ENCODE measurements at places on chromosomes 12 and 14. TPM values are rescaled to one million over a fixed set of nuclear protein-coding genes. Genes with fewer than 3 reads are reported as not detected.
A peak's percentile ranks its signal among the peaks of the same experiment; 100 is the strongest.

SRRM4 gene
- 0.04 TPM for total RNA-seq

SDSL gene
- total RNA-seq, result 7.6 TPM

AVPR1A gene
- not detected for total RNA-seq

SRGAP1 gene
- 2.1 TPM for total RNA-seq

ZDHHC22 gene
- not detected for total RNA-seq

FAM186B gene
- total RNA-seq, result 3.8 TPM

NOVA1 gene
- total RNA-seq, result 2.2 TPM

SYNE3 gene
- 1.4 TPM for total RNA-seq

KCNJ8 gene
- total RNA-seq, result 1.0 TPM

FOXN4 gene
- total RNA-seq, result not detected

CISTR gene
- not detected for total RNA-seq

DNA sequence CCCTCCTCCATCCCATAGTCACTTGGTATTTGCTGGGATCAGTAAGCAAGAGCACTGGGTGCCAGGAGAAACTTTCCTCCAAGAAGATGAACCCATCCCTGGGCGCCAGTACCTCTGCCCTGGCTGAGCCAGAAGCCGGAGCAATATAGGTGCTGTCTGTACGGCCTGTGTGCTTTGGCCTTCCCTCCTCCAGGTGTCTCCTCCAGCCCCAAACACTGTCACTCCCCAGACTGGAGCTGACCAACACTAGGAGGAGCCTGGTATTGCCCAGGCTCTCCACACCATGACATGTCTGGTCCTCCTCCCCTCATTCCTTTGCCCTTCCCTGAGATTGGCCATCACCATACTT, 4.9 kb downstream of the GSTZ1 start:
- no peak for DNase-seq

GRCh38 chr14:100364403-100364802, 41.3 kb downstream of the SLC25A47 start:
- DNase-seq, result no peak

GRCh38 chr14:93128725-93129459, 13.2 kb upstream of the ITPK1 start:
- no peak for DNase-seq

GRCh38 chr12:39368891-39369290, 74.0 kb downstream of the KIF21A start:
- no peak for DNase-seq

DNA sequence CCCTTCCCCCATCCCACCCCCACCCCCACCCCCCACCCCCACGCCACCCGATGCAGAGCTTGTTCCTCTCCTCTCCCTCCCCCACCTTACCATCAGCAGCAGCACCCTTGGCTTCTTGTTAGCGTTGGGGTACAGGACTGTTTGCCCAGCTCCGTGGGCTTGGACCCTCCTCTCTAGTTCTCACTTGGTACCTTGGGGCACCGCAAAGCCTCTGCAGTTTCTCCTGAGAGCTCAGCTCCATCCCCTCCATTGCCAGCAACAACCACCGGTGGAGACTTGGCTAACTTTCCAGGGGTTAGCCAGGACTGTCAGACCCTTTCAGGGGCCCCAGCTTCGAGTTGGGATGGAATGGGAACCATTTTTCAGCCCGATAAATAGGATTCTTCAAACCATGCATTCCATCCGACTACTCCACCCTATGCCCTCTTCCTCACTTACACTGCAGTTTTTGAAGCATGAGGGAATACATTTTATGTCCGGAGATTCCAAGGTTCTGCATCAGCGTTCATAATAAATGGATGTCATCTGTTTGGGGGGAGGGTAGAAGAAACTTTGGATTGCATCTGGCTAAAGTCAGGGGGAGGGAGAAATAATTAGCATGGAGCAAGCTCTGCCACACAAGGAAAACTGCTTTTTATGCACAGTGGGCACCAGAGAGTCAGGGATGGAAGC, 1.1 kb downstream of the SCN8A start:
- no peak for DNase-seq

- no peak for DNase-seq
These were observed 5.5 kb upstream of the KLHL33 start for GRCh38 chr14:20441461-20441860.

DNA sequence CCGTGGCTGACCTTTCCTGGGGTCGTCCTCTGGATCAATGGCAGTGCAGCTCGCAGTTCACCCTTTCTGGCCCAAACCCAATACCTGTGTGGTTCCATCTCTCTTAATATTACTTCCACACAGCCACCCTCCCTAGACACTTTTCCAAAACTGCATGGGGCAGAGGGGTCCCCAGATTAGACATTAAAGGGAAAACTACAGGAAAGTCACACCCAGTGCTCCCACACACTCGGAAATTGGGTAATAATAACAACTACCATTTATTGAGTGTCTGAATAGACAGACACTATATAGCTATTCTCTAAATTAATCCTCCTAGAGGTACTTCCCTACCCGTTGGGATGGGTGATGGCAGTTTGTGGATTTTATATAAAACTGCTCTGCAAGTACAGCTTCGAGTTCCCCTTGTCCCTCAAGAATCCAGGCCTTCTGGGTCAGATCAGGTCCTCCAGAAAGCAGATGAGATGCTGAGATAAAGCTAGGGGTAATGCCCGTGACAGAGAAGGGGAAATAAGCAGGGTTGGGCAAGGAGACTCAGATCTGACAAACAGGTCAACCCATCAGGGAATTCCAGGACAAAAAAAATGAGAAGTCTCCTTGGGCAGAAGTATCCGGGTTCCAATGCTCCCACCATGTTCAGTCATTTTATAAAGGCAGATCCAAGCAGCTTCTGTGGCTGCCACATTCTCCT, 795 bp upstream of the PXN start:
- no peak for DNase-seq

GRCh38 chr12:15268927-15269552, 47.8 kb upstream of the RERG start:
- DNase-seq, result peak; percentile 90

GRCh38 chr12:13666806-13667205, 314.6 kb downstream of the GRIN2B start:
- no peak for DNase-seq

- DNase-seq, result no peak
These were observed 75.3 kb upstream of the DUSP6 start for GRCh38 chr12:89427508-89428156.

GRCh38 chr12:50039151-50039835, 14.0 kb upstream of the RACGAP1 start:
- DNase-seq, result peak; percentile 69

GRCh38 chr12:93136253-93137055, 207.4 kb upstream of the EEA1 start:
- DNase-seq, result no peak

- no peak for DNase-seq
These were observed 108.6 kb upstream of the CCDC196 start for GRCh38 chr14:66377574-66377973.

GRCh38 chr12:123057513-123058265, 77.2 kb downstream of the ARL6IP4 start:
- DNase-seq, result peak; percentile 95

- DNase-seq, result no peak
These were observed 103.2 kb upstream of the EVL start for GRCh38 chr14:99961826-99962518.

- DNase-seq, result no peak
These were observed 190.1 kb upstream of the SYT1 start for GRCh38 chr12:78674311-78675090.

- no peak for DNase-seq
These were observed 240.0 kb upstream of the CPNE8 start for GRCh38 chr12:39145175-39145999.

DNA sequence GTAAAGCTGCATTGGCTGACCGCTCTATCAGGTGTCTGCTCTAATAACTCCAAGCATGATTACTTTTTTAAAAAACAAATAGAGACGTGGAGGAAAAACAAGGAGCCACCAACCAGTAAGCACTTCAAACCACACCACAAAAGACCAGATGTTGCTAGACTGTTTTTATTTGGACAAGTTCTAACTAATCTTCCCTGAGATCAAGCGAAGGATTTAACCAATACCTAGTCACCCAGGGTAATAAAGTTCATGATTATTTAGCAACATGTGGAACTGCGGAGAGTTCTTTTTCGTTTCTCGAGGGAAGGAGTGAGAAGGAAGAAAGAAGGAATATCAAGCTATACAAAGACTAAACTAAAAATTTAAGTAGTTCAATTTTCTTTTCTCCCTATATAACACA, 288.1 kb downstream of the DUSP6 start:
- no peak for DNase-seq

DNA sequence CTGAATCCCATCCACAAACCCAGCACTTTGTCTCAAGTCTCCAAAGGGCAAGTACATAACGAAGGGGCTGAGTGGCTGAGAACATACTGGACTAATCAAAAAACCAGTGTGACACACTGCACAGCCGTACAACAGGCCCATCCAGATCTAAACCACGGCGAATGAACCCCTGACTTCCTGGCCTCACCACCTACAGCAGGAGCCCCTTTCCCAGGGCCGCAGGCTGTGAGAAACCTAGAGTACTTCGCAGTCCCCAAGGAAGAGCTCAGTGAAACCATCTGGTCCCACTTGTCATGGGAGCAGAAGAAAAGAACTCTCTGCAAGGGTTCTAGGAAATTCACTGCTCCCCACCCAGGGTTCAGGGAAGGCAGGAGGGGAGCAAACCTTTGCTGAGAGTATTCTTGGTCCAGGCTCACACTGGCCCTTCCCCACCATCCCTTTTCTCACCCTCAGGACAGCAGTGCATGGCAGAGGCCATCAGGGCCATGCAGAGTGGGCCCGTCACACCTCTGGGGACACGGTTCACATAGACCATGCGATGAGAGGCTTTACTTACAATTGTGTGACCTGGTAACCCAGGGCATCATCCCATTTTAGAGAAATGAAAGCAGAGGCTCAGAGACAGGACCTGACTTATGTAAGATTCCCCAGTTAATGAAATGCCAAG, 192.8 kb downstream of the BCL11B start:
- DNase-seq, result no peak

DNA sequence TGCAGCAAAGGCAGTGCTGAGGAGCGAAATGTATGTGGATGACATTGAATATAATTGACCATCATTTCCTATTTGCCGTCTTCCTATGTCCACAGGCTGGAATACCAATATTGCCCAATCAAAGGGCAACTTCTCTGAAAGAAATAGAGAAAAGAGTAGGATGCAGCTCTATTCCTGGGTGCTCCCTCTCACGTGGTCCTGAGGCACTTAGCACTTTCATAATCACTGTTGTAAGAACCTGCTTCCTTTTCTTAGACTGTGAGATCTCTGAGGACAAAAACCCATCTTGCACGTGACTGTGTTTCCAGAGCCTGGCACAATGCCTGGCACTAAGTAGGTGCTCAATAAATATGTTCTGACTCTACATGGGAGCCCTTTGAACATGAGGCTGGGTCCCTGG, 122.7 kb upstream of the CPM start:
- no peak for DNase-seq

- peak; percentile 31 for DNase-seq
These were observed 33.4 kb downstream of the ANO4 start for GRCh38 chr12:100827901-100828520.

DNA sequence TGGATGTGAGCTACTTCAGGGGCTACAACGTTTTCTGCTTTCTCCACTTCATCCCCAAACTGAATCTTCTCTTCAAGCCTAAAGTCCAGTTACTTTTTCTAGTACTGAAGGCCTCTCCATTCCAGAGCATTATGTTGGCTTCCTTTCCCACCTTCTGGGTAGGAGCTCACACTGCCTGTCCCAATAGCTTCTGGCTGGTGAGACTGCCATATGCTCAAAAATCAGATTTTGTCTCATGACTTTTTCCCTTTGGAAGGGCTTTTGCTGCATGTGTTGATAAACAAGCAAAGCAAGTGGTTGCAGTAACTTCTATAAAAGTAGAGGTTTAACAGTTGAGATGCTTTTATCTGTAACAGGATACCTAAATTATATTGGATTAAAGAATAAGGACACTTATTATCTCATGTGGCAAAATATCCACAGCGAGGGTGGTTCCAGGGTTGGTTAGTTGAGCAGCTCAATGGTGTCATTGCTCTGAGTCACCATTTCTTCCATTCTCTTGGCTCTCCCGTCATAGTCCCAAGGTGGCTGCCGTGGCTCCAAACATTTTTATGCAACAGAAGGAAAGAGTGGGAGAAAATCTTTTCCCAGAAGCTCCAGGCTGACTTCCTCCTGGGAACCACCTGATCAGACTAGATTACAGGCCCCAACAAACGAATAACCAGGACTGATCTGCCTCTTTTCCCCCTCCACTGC, 15.1 kb upstream of the PPFIBP1 start:
- no peak for DNase-seq

- peak; percentile 55 for DNase-seq
These were observed 44.5 kb upstream of the EEA1 start for GRCh38 chr12:92973614-92974013.

GRCh38 chr12:67370979-67371378, 101.8 kb downstream of the CAND1 start:
- DNase-seq, result no peak

DNA sequence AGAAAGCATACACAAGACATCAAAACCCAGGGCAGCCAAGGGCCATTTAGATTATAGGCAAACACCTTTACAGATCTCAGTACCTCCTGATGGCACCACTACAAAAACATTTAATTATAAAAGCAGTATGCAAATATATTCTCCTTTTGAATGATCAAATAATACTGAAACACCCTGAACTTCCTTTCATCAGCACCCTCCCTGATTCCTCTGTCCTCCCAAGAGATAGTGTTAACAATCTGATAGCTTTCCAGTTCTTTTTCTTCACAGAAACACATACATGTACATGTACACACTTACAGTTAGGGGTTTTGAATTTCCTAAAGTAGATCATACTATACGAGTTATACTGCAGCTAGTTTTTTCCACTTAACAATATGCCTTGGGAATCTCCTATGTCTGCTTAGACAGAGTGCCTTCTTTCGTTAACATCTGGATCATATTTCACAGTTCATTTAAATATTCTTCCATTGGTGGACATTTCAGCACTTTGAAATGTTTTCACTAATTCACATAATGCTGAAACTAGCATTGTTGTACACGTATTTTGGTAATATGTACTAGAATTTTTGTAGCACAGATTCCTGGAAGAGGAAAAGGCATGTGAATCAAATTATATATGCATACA, 35.2 kb downstream of the TDG start:
- no peak for DNase-seq

DNA sequence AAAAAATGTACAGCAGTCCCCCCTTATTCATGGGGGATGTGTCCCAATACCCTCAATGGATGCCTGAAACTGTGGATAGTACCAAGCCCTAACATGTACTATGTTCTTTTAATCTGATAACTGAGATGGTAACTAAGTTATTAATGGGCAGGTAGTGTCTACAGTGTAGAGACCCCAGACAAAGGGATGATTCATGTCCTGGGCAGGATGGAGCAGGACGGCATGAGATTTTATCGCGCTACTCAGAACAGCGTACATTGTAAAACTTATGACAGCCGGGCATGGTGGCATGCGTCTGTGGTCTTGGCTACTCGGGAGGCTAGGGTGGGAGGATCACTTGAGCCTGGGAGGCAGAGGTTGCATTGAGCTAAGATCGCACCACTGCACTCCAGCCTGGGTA, 37.1 kb downstream of the KIAA0586 start:
- DNase-seq, result no peak
